Stimulated activated naive CD4-positive, alpha-beta T cell (primary cell): ENCODE measurements at places on chromosomes 7 and 10.

- DNase-seq = no peak
Observed at GRCh38 chr10:33066558-33067236, 108.7 kb upstream of the ITGB1 start.

DNA sequence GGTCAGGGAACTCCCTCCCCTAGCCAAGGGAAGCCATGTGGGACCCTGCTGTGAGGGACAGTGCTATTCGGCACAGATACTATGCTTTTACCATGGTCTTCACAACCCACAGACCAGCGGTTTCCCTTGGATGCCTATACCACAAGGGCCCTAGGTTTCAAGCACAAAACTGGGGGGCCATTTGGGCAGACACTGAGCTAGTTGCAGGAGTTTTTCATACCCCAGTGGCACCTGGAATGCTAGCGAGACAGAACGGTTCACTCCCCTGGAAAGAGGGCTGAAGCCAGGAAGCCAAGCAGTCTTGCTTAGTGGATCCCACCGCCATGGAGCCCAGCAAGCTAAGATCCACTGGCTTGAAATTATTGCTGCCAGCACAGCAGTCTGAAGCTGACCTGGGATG lies 156.8 kb downstream of the THSD7A start:
- no peak for DNase-seq

DNA sequence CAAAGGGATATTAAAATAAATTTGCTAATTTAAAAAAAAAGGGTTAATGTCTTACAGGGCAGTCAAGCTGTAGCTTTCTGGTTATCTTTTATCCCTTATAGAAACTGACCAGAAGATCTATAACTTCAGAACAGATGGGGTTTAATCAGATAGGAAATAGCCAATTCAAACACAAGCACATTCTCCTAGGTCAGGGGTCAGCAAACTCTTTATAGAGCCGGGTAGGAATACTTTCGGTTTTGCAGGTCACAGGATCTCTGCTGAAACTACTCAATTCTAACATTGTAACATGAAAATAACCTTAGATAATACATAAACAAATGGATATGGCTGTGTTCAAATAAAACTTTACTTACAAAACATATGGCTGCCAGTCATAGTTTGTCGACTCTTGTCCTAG lies 479.8 kb downstream of the ADRA2A start:
- DNase-seq = no peak

DNA sequence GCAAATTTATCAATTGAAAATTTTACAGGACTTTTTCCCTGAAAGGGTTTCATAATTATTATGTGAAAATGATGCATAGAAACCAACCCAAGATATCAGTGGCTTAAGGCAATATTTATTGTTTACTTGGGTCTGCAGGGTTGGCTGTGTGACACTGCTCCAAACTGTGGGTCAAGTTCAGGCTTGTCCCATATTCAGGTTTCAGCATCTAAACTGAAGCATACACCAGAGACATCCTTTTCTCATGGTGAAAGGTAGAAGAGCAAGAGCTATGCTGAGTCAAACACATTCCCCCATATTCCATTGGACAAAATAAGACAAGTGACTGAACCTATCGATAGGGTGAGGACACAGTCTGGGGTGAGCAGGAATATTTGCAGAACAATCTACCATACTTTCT lies 110.9 kb downstream of the MAPK8 start:
- no peak for DNase-seq

DNA sequence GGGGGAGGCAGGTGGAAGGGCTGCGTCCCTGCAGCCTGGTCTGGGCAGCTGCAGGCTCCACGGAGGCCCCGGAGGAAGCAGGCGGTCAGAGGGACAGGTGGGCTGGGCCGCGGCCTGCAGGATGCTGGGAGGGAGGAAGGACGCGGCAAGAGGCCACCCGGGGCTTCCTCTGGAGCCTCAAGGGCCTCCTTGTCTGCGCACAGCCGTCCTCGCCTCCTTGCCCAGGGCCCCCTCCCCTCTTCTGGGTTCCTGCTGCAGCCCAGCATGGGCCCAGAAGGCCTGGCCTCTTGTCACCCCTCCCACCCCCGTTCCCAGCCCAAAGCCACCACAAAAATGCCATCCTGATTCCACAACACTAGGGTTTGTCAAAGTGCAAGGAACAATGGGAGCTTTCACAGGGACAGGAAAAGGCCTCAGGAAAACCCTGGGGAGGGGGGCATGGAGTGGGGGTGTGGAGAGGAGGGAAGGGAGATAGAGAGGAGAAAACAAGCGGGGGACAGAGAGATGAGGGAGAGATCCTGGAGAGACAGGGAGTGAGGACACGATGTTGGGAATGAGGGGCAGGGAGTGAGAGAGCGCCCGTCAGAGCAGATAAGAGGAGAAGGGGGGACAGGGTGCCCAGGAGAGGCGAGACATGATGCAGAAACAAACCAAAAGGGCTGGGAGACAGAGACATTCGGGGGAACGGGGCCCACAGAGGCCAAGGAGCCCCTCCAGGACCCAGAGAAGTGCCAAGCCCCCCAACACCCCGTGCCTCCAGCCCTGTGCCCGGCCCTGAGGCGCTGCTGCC lies 41.8 kb downstream of the ZCCHC24 start:
- no peak for DNase-seq

GRCh38 chr7:49486974-49487829 lies 286.2 kb upstream of the VWC2 start:
- DNase-seq = no peak

DNA sequence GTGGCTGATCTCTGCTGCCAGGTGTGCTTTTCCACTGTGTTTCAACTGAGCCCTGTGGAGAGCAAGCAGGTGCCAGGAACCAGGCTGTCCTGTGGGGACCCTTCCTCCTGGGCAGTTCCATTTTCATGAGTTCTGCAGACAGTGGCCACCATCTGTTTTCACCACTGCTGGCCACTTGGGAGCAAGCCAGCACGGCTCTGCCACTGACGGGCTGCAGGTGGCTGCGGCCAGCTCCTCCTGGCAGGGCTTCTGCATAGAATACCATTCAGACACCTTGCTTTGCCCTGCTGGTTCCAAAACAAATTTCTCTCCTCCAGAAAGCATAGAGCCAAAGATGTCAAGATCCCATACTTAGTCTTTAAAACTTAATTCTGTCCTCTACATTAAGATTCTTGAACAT lies 48.3 kb downstream of the LANCL2 start:
- no peak for DNase-seq

DNA sequence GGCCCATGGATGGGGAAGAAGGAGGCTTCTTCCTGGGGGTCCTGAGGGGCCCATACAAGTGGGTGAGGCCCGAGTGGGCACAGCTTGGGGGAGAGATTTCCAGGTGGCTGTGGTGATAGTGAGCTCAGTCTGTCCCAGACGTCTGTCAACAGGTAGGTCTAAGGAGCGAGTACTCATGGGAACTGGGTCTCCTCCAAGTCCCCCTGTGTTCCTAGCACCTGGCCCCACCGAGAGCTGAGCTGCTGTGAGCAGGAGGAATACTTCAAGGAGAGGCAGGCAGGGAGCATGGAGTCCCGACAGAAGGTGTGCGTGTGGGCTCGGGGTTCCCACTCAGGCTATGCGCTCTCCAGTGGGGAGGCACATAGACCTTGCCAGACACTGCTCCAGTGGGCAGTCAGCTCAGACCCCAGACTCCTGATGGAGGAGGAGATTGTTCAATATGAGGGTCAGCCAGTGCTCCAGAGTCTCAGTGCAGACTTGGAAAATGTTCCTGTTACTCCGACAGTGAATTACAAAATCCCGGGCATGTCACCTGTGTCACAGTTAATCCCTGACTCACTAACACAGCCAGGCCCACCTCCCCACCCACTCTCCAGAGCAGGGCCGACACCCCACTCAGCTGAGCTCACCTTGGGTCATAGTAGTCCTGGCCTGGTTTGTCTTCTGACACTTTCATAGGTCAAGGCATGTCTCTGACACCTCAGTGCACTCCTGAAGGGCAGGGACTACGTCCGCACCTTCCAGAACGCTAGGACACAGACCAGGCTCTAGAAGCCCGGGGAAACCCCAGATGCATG lies 28.2 kb upstream of the C10orf53 start:
- no peak for DNase-seq

GRCh38 chr7:103967401-103967800 lies 22.1 kb downstream of the RELN start:
- DNase-seq = no peak

DNA sequence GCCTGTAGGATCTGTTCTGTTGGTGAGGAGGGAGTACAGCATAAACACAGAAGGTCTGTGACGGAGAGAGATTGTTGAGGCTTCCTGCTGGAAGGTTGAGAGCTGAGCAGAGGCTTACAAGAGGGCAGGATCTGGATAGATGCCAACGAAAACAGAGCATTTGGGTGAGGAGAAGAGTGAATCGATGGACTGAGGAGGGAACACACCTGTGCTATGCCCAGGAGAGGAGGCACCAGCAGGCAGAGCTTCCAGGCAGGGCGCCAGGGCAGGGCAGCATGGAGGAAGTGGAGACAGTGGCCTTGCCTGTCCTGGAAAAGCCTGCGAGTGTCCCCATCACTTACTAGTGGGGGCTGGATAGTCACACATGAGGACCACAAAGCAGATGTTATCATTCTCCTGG lies 282.9 kb downstream of the PAXIP1 start:
- no peak for DNase-seq

- DNase-seq = no peak
Observed at GRCh38 chr10:1187855-1188557, 131.8 kb downstream of the WDR37 start.

GRCh38 chr10:61346796-61347413 lies 106.3 kb downstream of the TMEM26 start:
- no peak for DNase-seq

DNA sequence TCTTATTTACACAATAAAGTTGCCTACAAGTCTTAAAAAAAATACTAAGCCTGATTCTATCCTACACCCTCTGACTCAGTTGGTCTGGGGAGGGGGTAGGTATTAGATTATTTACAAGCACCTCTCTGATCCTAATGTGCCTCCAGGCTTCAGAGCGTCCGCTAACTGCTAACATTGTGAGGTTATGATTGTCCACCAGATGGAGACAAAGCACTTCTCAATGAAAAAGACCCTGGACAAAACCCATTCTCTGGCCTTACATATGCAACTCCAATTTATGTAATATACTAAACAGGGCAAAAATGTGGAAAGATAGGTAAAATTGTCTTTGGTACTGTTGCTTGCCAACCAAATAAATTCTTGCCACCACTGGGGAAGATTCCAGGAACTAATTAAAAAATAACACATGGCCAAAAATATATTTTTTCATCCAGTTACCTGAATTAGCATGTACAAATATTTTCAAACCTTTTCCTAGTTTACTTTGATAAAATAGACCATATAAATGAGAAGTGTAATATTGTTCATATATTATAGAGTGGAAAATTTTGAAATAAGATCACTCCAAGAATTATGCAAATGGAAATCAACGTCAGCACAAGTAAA lies 92.4 kb downstream of the KIF20B start:
- no peak for DNase-seq

DNA sequence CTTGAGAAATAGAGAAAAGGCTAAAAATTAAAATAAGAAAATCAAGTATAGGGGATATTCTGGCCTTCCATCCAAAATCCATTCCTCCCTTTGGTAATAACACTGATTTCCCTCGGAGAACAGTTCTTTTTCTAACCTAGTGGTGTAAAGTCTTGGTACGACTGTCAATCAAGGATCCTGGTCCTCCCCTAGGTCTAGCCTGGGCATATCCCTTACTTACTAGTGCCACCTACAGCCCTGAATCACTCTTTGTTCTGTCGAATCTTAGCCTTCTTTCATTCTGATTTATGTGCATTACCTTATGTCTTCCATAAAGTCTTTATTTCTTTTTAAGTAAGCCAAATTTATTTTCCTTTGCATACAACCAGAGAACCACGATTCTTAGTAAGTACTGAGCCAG lies 298.7 kb upstream of the LRRTM3 start:
- no peak for DNase-seq

- DNase-seq = no peak
Observed at GRCh38 chr7:116230191-116231005, 20.1 kb downstream of the TES start.

GRCh38 chr10:58856508-58857240 lies 319.8 kb upstream of the PHYHIPL start:
- no peak for DNase-seq

DNA sequence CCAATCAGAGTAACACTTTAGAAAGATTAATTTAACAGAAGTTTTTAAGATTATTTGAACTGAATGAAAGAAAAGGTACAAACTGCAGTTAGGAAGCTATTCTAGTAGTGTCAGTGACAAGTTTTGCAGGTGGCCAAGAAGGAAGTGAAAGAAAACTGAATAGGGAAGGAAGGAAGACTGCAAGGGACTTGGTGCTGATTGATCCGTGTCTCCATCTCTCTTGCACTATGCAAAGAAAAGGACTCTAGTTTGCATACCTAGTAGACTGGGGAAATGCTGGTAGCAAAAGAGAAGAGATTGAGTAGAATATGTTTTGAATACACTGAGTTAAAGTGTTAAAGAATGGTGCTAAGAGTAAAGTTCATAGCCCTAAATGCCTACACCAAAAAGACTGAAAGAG lies 33.0 kb downstream of the OR6V1 start:
- DNase-seq = no peak

- DNase-seq = no peak
Observed at GRCh38 chr7:137574812-137575211, 231.3 kb upstream of the PTN start.

- DNase-seq = no peak
Observed at GRCh38 chr10:90319188-90319914, 538.5 kb downstream of the HTR7 start.
